ENCODE measurements at places on chromosomes 1 and 21.

DNA sequence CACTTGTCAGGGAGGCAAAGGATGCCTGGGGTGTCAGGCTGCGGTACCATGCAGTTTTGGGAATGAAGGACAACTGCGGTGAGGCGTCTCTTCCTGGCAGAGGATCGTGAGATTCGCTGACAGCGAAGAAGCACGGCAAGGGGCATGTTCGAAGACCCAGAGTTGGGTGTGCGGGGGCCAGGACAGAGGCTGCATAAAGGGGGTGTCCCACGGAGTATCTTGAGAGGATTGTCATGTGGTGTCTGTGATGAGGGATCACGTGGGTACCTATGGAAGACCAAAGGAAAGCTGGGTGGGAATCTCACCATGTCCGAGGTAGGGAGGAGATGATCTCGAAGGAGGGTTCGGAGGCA lies 372 bp downstream of the SLC25A44 start:
- no peak for DNase-seq

GRCh38 chr1:212612041-212612961 lies 3.7 kb downstream of the ATF3 start:
- DNase-seq = no peak

DNA sequence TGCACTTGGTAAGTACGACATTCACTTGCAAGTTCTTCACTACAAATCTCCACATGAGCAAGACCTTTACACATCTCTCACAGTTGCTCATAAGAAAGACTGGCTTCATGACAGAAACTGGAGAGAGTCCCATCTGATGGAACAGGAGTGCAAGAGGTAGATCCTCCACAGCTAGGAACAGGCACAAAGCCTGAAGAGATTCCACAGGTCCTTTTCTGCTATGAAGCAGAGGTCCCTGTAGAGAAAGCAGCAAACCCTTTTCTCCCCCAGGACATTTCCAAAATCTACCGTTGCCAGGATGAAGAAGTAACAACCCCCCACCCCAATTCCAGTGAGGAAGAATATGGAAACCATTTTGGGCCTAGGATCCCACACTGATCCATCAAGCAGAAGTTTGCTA lies 47.3 kb downstream of the EIF4G3 start:
- DNase-seq = no peak

- DNase-seq = no peak
Observed at GRCh38 chr1:94535879-94536278, 5.7 kb downstream of the F3 start.

DNA sequence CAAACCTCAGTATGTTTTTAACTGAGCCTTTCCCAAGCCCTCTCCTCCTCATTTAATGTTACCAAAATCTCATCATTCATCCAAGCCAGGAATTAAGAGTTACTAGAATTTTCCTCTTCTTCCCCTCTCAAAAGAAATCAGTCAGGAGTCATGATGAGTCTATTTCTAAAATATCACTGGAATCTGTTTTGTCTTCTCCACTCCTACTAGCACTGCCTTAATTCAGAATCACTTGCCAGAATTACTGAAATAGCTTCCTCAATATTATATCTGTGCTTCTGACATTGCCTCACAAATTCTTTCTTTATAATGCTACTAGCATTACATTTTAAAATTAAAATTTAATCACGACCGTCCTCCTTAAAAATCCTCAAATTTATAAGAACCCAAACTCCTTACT lies 106.1 kb downstream of the PTGER3 start:
- no peak for DNase-seq

DNA sequence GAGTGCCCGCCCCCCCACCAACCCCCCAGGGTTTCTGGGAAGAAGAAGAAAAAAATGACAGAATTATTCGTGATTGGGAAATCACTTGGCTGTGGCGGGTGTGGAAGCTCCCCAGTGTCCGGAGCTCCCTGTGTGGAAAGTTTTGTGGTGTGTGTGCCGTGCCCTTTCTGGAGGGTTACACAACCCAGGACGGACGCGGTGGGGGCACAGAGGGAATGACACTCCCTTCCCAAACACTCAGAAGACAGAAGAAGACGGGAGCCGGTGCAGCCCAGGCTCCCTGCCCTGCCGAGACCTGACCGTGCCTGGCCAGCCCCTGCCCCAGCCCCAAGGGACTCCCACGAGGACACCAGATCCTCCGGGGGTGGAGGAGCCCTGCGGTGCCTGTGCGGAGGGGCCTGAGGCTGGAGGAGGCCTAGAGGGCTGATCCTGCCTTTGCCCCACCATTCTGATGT lies 33.0 kb upstream of the ADARB1 start:
- DNase-seq = no peak

GRCh38 chr1:183693521-183693920 lies 40.4 kb upstream of the APOBEC4 start:
- DNase-seq = no peak

DNA sequence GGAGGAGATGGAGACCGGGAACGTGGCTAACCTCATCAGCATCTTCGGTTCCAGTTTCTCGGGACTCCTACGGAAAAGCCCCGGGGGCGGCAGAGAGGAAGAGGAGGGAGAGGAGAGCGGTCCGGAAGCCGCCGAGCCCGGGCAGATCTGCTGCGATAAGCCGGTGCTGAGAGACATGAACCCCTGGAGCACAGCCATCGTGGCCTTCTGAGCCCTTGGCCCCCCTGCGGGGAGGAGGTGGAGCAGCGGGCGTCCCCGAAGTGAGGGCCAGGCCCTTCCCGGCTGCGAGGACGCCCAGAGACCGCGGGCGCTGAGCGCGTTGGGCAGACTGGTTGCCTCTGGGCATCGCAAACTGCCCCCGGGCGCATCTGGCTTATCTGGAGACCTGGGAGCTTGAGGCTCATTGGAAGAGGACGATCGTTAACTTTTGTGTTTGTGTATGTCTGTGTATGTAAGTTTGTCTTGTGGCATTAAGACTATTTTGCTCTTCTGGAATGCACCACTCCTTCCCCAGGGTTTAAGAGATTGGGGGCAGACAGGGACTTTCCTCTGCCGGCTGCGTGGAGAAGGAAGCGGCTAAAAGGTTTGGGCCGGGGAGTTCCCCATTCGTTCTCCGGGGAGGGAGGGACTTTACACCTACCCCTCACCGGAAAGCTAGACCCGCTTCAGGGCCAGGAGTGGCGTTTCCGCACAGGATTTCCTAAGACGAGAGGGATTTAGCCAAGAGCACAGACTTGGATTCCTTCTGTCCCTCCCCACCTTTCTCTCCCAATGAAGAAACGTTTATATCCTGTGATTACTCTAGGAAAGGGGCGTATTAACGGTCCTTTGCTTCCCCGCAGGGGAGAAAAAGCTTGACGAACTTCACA lies 1.4 kb downstream of the IER5 start:
- no peak for DNase-seq

DNA sequence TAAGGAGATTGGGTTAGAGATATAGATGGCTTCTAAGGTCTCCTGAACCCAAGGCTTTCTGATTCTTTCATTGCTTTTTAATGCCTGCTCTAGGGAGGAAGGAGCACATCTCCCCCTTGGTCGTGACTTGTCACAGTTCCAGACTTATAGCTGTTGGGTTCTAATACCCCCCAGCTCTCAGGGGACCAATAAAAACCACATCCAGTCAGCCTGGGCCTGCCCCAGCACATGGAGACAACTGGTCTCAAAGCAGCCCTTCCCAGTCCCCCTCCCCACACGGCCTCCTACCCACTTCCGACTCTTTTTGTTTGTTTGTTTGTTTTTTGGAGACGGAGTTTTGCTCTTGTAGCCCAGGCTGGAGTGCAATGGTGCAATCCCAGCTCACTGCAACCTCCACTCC lies 23.3 kb downstream of the QSOX1 start:
- no peak for DNase-seq

GRCh38 chr21:45639206-45640000 lies 4.1 kb upstream of the PCBP3 start:
- DNase-seq = no peak

GRCh38 chr1:30042438-30043147 lies 680.8 kb downstream of the MATN1 start:
- no peak for DNase-seq

DNA sequence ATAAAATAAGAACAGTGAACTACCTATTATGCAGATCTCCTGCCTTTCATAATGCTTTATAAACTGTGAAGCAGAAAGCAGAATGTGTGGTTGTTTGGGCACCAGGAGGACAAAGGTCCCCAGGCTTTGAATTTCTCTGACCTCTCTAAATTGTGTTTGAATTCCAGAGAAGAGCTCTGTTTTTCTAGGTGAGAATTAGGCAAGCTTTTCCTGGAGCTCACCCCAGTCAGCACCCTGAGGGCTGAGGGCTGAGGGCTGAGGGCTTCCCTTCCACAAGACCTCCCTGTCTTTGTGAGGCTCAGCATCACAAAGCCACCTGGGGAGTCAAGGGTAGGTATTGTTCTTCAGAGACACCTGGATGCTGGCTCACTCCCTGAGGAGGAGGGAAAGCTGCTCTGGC lies 45.5 kb upstream of the LRIG2 start:
- DNase-seq = no peak
